ENCODE measurements at places on chromosomes 13 and 19.

GRCh38 chr13:89554801-89555200 lies 1792.7 kb upstream of the MIR17HG start:
- peak; percentile 79 for DNase-seq

- DNase-seq = no peak
These were observed 17.7 kb downstream of the NFIX start for GRCh38 chr19:13012690-13013608.

- DNase-seq = no peak
These were observed 1.8 kb upstream of the CEACAM8 start for GRCh38 chr19:42596391-42597072.

DNA sequence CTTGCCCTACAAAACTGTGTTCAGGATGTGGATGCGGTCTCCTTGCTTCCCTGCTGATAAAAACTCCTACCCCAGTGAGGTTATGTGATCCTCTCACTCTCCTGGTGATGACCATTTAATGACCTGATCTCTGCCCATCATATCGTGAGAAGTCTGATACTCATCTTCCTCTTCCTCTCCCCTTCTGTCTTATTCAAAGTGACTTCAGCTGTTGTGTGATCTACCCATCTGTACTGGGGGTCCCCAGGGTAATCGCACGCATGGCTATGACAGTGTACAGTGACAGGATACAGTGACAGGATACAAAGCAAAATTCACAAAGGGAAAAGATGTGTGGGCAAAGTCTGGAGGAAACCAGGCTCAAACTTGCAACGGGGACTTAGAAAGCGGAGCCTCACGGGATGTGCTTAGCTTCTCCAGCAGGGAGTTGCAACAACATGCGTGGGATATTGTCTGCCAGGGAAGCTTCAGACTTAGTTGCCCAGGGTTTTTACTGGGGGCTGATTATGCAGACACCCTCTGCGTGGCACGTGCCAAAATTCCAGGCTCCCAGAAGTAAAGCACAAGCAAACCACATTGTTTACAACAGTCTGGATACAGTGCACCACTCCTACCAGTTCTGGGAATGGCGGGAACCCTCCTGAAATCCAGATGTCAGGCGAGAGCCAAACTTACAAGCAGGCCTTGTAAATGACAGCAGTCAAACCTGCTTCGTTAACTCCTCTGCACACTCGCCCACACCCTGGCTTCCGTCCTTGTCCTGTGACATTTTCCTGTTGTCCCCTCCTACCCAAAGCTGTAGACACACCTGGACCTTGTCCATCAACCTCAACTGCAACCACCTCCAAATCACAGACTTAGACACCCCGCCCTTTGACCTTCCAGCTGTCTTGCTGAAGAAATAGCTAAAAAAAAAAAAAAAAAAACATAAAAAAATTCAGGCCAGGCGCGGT lies 18.0 kb upstream of the GARRE1 start:
- DNase-seq = no peak

DNA sequence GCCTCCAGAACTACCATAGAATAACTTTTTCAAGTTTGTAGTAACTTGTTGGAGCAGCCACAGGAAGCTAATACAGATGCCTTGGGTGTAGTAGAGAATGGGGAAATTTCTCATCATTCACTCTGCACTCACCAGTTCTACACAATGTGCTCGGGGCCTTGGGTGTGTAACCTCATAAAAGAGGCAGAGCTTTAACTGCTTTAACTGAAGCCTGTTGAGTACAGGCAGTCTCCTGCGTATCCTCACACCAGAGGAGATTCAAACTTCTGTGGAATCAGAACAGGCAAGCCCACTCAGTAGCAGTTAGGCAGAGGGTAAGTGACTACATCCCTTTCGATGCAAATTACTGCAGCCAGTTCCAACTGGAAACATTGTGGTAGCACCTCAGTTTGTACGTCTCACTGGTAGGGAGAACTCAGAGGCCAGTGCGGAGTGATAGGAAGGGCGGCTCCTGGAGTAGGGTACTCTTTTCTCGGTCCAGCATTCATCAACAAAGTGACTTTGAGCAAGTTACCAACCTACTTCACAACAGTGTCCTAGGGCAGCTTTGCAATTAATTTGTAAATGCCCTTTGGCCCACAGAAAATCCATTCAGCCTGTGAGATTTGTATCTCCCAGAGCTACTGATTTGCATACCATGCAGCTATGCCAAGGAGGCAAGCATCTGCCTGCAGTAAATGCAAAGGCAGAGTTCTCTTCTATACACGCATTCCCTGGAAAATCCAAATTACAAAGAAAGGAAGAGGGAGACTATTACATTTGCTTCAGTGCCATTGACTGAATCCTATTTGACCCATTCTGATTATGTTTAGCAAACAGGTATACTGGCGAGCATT lies 904.3 kb downstream of the DIAPH3 start:
- DNase-seq = no peak

- no peak for DNase-seq
These were observed 838.8 kb downstream of the PCDH9 start for GRCh38 chr13:66391322-66391721.

- no peak for DNase-seq
These were observed 1181.3 kb downstream of the SLITRK1 start for GRCh38 chr13:82701020-82701419.
